ENCODE measurements at places on chromosomes 5 and 9.

DNA sequence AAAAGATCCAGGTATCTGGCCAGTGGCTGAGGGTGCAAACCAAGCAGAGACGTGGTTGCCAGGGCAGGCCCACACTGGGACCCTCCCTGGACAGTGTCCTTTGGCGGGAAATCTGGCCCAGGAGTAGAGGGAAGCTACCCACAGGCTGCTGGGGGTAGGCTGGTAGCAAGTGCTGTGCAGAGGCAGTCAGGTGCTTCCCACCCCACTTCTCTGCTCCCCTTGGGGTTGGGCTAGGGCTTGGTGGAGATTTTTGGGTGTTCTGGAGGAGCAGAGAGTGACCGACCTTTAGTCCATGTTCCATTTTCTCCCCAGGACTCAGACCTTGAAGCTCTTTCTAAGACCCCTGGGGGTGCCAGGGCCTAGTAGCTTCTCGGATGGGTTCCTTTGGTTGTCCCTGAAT, 5.6 kb downstream of the PRDM12 start:
- DNase-seq, result no peak

- peak; percentile 83 for DNase-seq
These were observed 2.0 kb downstream of the GADD45G start for GRCh38 chr9:89606624-89607311.

GRCh38 chr5:114407783-114408182, 45.9 kb downstream of the KCNN2 start:
- DNase-seq, result no peak

DNA sequence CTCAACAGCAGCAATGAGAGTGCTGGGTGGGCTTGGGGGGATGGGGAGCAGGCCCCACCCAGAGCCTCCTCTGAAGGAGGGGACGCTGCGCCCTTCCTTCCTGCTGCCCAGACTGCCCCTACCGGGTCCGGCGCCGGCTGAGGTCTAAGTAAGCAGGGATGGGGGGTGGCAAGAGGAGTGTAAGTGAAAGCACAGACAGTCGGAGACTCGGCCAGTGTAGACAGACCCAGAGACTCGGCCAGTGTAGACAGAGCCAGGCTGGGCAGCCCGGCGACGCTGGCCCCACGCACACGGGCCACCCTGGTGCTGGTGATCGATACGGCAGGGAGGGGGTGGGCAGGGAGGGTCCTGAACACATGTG, 7.4 kb upstream of the ENTPD8 start:
- DNase-seq, result no peak

- no peak for DNase-seq
These were observed 250.9 kb downstream of the CD180 start for GRCh38 chr5:66945389-66946349.

- no peak for DNase-seq
These were observed 35.6 kb downstream of the MRPL36 start for GRCh38 chr5:1763960-1764605.

- DNase-seq, result no peak
These were observed 11.4 kb downstream of the CHD1 start for GRCh38 chr5:98917433-98917832.

DNA sequence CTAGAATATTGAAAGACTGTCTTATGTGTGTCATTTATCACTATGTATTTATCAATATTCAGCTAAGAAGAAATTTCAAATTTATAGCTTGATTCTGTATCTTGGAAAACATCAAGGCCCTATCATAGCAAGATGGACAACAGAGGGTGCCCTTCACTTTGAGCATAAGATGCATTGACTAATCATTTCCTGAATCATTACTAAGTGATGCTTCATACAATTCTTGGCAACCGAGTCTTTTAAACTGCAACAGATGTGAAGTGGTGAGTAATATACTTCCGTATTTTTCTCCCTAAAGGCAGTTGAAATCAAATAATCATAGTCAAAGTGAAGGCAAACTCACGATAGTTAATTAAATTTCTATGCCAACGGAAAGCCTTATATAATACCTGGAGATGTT, 318.6 kb upstream of the RGMB start:
- no peak for DNase-seq

GRCh38 chr9:33737811-33738606, 57.4 kb upstream of the PRSS3 start:
- DNase-seq, result peak; percentile 60

- no peak for DNase-seq
These were observed 52.3 kb downstream of the PRKACG start for GRCh38 chr9:68961587-68961986.

- DNase-seq, result no peak
These were observed 458.8 kb downstream of the DTWD2 start for GRCh38 chr5:118529361-118530144.

- DNase-seq, result no peak
These were observed 9.5 kb downstream of the NPM1 start for GRCh38 chr5:171397190-171397589.

GRCh38 chr9:94042516-94043360, 41.5 kb upstream of the PTPDC1 start:
- no peak for DNase-seq

GRCh38 chr5:103487822-103488493, 74.6 kb downstream of the NUDT12 start:
- DNase-seq, result no peak

- DNase-seq, result no peak
These were observed 122.3 kb upstream of the RAI14 start for GRCh38 chr5:34533582-34534522.

DNA sequence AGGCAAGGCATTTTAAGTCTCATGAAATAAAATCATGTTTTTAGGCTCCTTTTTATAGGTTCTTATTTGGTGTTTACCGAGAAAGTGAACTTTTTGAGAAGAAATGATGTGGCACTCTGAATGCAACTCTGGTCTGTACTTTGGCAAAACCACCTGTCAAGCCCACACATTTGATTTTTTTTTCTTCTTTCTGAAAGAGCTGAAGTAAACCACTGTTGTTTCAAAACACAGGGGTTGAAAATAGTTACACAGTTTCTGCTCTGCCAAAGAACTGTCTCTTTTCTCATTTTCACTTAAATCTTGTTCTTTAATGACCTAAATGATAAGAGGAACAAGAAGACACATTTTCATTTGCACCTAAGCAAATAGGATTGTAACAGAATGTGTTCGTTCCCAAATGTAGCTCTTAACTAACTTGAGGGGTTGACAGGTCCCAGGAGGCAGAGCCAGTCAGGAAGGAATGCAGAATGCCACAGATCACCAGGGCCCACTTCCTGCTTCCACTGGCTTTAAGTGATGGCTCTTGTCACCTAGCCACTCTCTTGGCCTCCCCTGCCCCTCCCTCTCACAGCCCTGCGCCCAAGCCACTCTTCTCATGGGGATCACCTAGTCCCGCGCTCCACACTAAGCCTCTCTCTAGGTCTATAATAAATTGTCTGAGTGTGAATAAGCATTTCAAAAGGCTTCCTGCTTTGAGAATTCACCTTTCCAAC, 47.3 kb downstream of the MED27 start:
- no peak for DNase-seq

DNA sequence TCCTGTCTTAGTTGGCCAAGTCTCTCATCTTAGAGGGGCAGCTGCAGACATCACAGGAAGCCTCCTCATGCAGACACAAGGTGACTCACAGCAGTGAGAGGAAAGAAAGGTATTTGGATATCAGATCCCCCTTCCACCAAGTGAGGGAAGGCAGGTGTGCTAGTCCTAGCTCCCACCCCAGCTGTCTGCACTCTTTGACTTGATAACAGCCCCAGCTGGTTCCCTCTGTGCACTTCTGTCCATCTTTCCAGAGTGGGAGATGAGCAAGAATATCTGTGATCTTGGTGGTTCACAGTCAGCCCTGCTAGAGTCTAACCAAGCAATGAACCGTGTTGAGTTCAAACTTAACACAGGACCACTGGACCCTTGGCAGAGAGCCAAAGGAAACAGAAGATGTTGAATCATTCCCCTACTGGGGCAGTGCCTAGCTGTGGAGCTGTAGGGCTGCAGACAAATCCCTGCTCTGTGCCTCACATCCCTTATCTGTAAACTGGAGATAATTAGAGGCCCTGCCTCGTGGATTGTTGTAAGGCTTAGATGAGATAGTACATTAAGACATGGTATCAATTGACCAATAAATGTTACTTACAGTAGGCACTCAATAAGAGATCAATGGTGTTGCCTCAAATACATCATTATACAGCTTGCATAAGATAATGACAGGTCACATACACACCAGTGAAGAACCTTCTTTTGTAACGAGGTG, 39.1 kb downstream of the SH3RF2 start:
- DNase-seq, result peak; percentile 94

- DNase-seq, result no peak
These were observed 15.4 kb downstream of the AGXT2 start for GRCh38 chr5:35032356-35032755.

GRCh38 chr5:67291671-67292070, 95.1 kb upstream of the CD180 start:
- no peak for DNase-seq

- no peak for DNase-seq
These were observed 1425.4 kb downstream of the FOXD4L5 start for GRCh38 chr9:63859475-63860215.

DNA sequence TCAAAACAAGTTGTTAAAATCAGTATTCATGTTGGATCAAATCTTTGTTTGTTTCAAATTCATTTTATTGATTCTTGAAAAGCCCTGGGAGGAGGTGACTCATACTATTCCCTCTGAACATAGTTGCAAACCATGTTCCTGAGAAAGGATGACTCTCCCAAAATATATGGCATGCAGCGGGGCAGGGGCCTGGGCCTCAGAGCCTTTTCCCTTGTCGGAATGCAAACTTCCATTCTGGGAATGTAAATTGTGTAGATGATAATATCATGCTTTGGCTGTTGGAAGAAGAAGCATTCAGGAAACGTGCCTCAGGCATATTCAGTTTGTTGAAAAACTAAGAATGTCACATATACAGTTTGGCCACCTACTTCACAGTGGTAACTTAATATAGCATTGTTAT, 242.0 kb downstream of the AUH start:
- DNase-seq, result no peak

- no peak for DNase-seq
These were observed 9.3 kb upstream of the SHC3 start for GRCh38 chr9:89187950-89188349.

- peak; percentile 22 for DNase-seq
These were observed 31.2 kb upstream of the RAD23B start for GRCh38 chr9:107251756-107252322.

GRCh38 chr5:97297704-97298091, 114.7 kb upstream of the RIOK2 start:
- DNase-seq, result no peak

DNA sequence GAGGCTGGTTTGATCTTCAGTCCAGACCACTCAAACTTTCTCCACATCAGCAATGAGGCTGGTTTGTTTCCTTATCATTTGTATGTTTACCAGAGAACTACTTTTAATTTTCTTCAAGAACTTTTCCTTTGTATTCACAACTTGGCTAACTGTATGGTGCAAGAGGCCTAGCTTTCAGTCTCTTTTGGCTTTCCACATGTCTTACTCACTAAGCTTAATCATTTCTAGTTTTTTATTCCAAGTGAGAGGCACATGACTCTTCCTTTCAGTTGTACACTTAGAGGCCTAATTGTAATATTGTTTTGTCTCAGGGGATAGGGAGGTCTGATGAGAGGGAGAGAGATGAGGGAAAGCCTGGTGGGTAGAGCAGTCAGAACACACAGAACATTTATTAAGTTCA, 554.0 kb upstream of the ARRDC3 start:
- no peak for DNase-seq

GRCh38 chr5:112308608-112309007, 110.5 kb downstream of the EPB41L4A start:
- no peak for DNase-seq

DNA sequence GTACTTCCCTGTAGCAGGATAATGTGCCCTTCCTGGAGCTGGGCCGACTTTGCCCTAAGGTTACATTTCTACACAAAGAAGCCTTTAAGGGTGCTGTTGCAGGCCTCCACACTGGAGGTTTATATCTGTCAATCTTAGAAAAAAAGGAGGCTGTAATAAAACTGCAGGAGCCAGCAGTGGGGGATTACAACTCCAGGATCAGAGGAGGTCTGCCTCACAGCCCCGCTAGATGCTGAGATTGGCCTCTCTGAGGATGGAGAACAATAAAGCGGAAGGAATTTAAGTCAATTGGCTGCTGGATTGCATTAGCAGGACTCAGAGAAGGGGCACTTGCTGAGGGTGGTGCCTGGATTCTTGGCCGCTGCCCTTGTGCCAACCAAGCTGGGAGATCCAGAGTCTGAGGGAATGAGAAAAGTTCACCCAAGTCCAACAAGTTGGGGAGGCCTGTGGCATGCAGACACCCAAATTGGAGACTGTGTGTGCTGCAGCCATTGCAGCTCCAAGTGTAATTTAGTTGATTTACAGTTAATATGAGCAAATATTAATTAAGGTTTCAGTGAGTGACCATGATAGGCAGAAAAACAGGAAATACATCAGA, 99.0 kb upstream of the SSBP2 start:
- no peak for DNase-seq

- DNase-seq, result peak; percentile 73
These were observed 132.0 kb upstream of the WWC1 start for GRCh38 chr5:168159425-168159824.

GRCh38 chr5:118723021-118723338, 265.4 kb downstream of the DTWD2 start:
- DNase-seq, result no peak

- DNase-seq, result no peak
These were observed 5.1 kb upstream of the SLC22A4 start for GRCh38 chr5:132289097-132289496.

DNA sequence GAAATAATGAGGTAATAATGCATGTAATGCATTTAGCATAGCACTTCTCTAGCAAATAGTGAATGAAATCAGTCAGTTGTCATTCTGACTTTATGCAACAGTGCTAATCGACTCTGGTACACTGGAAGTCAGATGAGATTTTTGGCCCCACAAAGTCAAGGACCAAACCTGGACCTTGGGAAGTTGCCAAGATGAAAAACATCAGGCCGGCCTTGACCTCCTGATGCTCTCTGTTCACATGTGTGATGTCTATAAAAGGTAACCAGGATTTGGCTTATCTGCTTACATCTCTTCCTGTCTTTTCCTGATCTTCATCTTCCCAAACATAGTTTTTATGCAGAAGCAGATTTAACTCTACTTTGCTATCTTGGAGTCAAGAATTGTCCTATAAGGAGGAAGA, 39.5 kb downstream of the SLC22A5 start:
- no peak for DNase-seq

DNA sequence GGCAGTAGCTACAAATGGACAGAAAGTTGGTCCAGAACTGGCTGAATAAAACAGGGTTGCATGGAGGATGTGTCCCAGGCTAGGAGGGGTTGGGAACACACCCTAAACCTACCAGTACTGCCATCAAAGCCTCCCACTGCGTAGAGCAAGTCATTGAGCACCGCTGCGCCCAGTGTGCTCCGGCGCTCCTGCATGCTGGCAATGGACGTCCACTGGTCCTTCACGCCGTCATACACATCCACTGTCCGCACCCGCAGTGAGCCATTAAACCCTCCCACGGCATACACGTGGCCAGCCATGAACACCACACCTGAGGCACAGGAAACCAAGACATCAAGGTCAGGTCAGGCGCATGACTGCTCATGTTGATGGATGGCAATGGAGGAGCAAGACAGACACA, 97.0 kb downstream of the KLHL3 start:
- DNase-seq, result no peak

GRCh38 chr5:104859437-104859836, 1296.8 kb upstream of the NUDT12 start:
- no peak for DNase-seq

Measured in large intestine (tissue), 12 donors.